ENCODE measurements at places on chromosomes 6 and 20.
A peak's percentile ranks its signal among the peaks of the same experiment; 100 is the strongest.

- no peak for DNase-seq
Observed at GRCh38 chr6:85143676-85144075, 306.2 kb upstream of the NT5E start.

DNA sequence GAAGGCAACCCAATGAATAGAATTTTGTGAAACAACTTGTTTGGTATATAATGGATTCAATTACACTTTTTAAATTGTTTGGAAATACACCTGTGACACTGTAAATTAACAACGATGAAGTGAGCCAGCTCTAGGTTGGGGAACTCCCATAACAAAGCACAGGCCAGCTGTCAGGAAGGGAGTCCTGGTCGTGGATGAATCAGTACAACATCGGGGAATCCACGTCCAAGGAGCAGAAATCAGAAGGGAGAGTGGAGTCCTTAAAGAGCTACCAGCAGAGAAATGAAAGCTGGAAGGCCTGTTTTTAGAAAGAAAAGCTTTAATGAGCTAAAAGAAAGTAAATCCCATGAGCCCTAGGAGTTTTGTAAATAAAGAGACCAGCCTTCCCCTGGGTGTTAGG is 223.1 kb upstream of the SLC35B3 start:
- DNase-seq, result no peak

DNA sequence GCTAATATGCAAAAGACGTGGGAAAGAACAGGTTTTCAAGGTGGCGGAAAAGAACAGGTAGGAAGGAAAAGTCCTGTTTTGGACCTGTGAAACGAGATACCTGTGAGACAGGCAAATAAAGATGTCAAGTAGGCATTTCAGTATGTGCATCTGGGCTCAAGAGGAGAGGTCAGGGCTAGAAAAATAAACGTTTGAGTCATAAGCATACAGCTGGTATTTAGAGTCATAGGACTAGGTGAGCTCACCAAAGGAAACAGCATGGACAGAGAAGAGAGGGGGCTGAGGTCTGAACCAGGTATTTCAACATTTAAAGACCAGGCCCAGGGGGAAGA is 14.9 kb downstream of the MTFR2 start:
- no peak for DNase-seq

DNA sequence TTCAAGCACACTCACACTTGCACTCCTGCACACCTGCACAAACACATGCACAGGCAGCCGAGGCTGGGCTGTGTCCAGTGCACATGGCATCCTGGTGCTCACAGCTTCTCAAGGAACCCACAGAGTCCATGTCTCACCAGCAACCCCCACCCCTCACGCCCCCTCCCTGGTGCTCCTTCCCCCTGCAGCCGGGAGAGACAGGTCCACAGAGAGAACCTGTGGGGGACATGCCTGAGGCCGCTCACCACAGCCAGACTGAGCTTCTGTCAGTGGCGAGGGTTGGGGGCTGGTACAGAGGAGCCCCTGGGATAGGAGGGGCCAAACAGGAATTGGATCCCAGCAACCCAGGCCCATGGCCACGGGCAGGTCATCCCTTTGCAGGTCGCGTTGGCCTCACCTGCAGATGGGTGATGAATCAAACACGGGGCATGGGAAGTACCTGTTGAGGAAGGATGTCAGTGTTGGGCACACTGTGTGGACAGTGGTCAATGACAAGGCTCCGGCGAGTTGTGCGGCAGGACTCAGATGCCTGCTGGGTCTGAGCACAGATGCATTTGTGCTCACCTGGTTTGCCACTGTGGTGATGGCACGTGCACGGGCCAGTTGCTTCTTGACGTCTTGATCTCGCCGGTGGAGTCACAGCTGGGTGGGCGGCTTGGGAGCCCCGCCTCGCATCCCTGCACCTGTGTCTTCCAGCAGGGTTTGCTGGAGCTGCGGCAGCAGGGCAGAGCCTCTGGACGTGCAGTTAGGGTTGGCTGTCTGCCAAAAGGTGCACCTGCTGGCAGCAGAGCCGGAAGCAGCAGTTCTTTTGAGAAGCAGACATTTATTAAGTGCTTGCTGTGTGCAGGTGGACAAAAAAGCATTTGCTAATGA is 113.0 kb downstream of the ERMARD start:
- DNase-seq, result peak; percentile 79

DNA sequence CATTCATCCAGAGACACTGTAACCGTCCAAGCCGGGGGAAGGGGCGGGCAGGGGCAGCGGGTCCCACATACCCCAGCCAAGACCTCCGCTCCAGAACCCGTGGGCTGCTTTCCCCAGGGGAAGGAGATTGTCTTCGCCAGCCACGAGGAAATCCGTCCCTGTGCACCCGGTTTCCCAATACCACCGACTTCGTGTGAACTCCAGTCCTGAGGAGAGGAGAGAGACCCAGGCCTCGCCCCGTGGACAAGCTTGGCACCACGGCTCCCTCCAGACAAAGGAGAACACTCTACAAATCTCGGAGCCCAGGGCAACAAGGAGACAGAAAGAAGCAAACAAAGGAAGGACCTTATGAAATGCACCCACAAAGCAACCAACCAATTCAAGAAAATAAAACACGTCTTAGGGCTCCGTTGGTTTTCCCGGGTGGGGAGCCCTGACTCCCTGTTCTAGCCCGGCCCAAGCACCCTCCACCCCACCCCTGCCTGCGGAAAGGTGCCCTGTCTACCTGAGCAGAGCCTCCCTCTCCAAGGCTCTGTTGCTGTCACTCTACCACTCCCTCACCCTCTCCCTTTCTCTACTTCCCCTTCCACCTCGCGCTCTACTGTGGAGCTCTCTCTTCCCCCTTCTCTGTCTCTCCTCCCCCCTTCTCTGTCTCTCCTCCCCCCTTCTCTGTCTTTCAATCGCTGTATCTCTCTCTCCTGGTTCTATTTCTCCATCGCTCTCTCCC is 1382.8 kb upstream of the DEFB115 start:
- DNase-seq, result no peak

- DNase-seq, result no peak
Observed at GRCh38 chr6:157715728-157716164, 107.3 kb upstream of the SNX9 start.

GRCh38 chr6:122798099-122798641 is 9.1 kb downstream of the SMPDL3A start:
- DNase-seq, result no peak

DNA sequence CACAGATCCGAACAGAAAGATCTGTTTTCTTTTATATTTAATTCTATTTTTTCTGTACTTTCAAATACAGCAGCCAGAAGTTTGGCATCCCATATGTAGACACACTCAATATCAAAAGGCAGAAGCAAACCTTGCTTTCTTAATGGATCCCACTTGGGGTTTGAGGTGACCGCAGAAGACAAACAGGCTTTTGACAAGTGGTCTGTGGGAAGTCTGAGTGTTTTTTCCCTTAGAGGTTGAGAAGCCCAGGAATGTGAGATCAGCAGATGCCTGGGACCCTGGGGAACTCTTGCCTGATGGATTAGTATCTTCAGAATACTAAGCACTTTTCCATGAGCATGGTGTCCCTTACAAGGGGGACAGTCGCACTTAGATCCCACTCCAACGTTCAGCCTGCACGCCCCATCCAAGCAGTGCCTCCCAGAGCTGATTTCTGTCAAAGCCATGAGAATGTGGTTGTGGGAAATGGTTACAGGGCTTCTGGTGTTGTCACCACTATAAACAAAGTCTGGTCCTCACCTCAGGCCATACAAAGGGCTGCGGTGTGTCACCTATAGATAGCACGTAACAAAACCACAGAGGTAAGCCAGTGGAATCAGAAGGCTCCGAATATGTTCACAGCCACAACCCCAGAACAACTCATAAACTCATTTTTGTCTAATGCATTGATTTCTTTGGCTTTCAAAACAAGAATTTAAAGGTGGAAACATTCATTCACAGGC is 12.7 kb downstream of the IL17F start:
- no peak for DNase-seq

- DNase-seq, result no peak
Observed at GRCh38 chr6:46993846-46994245, 48.3 kb downstream of the ADGRF1 start.

All from NCI-H1417 treated with DMSO at 0.1 percent for 48 hours (cell line).